Stomach (tissue), 19 donors: ENCODE measurements at places on chromosomes 16 and 17.
A peak's percentile ranks its signal among the peaks of the same experiment; 100 is the strongest.

DNA sequence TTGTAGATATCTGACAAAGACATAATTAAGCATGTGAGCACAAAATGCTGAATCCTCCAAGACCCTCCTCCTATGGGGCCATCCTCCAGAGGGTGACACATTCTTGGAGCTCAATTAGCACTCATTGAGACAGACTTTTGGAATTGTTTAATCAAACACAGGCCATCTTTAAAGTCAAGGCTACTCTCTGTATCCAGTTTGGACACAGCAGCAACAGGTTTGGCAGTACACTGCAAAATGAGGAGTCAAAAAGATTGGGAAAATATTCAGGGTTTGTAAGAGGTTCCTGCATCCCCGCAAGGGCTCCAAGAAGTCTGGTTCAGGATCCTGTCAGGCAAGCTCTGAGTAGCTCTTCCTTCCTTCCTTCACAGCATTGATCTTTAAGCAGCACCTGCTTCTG, 1.3 kb downstream of the ITFG1 start:
- DNase-seq: no peak

GRCh38 chr17:79864147-79864546, 24.9 kb upstream of the CBX4 start:
- DNase-seq: no peak

DNA sequence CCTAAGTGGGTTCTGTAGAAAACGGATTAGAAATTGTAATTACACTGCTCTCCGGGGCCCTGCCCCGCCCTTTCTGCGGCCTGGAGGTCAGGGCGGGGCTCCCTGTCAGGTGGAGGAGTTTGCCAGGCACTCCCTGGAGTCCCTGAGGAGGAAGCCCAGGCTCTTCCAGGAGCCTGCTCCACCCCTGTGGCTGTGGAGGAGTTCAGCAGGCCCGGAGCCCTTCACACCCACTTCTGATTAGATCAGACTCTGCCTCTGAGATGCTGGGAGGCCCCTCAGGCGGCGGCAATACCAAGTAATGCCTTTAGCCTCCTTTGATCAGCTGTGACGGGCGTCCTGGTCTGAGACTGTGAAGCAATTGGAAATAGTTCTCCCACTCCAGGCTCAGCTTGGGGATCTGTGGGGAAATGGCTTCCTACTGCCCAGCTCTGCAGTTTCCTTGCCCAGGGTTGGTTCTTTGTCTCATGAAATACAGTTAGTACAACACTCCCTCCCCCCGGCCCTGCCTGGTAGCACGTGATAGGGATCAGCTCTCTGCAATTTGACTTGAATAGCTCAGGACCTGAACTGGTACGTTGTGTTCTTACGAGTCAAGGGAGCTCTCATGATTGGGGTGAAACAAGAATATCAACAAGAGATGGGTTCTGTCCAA, 22.3 kb downstream of the BAIAP2 start:
- peak; percentile 84 for DNase-seq

GRCh38 chr16:8845699-8846298, 23.0 kb downstream of the CARHSP1 start:
- no peak for DNase-seq

DNA sequence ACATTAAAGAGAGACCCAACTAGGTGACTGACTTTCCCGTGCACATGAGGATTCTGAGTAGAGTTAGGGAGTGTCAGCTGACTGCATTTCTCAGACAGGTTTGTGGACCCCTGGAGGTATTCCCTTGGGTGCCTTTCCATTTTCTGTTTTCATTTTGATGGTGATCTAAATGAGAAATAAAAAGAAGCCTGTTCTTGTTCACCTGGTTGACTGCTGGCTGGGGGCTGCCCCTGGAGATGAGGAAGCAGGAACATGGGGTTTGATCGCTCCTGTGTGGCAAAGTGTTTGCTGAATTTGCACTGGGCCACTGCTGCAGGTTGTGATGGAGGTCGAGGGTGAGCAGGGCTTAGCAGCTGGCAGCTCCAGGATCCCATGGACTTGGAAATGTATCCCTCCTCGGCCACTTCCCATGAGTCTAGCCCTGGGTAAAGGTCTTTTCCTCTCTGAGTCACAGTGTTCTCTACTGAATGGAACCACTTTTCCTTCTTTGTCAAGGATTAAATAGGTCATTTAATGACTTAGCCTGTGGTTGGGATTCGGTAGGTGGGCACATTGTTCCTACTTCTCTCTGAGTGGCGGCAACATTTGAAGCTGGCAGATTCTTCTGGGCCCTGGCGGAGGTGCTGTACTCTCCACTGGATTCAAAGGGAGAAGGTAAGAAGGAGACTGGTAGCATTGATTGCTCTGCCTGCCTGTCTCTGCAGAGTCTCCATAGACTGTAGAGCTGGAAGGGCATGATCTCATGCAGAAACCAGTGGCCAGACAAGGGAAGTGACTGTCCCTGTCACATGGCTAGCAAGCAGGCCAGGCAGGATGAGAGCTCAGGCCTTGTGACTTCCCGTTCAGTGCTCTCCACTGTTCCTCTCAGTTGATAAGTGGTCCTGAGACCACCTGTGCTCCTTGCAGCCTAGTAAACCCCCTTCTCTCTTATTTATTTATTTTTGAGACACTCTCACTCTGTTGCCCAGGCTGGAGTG, 17.9 kb downstream of the SNX29 start:
- DNase-seq: peak; percentile 26

DNA sequence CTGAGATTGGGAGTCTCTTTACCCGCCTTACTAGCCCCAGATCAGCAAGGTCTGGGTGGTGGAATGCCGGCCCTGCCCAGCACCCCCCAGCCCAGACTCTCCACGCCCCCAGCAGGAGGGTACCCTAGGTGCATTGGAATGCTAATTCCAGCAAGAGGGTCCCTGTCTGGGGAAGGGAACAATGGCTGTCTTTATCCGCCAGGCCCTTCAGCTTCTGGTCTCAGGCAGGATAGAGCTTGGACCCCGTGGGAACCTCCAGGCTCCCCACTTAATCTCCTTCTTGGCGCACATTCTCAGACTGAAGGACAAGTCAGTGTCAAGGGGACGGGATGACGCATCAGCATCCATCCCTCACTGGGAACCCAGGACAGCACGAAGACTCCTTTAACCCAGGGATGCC, 85.1 kb downstream of the LITAF start:
- no peak for DNase-seq

GRCh38 chr17:28598389-28598788, 436 bp downstream of the SPAG5 start:
- DNase-seq: no peak

DNA sequence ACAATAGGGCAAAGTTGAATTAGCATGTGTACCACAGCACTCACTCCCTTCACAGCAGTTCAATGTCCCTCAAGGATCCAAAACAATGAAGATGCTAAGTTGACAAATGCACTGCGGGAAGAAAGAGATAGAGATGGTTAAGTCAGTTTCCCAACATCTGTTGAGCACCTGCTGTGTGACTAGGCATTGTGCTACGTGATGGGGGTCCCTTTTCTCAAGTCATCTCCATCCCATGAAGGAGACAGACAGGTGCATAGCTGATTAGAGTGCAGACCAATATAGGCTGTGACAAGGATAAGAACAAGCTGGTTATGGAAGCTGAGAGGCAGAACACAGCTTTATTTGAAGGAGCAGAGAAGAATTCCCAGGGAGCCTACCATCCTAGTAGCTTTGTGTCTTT, 114.2 kb downstream of the HAPSTR1 start:
- DNase-seq: no peak

DNA sequence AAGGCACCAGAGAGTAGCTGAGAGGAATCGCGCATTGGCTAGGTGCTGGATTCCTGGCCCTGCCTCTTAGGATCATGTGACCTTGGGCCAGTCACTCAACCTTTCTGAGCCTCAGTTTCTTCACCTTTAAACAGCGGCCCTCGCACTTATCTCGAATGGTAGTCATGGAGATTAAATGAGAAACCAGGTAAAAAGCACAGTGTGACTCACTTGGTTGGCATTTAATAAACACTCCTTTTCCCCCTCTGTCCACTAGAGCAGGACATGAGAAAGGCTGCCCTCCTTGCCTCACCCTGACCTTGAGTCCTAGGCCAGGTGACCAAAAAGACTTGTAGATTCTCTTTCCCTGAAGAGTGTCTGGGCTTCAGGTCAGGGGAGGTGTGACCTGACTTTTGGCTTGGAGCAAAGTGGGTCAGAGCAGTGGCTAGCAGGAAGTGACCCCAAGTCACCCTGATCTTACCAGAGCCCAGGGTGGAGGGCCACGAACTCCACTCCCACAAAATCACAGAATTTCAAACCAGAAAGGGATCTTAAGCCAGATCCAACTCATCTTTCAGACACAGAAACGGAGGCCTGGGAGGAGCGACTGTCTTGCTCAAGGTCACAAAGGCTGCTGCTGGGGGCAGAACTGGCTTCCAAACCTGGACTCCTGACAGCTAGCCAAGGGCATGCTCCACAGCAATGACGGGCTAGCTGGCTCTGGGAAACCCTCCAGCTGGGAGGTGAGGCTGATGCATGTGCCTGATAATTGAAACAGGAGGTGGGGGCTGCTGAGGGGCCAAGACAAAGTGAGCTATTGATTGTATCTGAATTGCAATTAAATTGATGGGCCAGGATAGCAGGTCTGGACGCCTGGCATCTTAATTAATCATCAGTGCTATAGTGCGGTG, 65.2 kb downstream of the PIPOX start:
- DNase-seq: peak; percentile 74
